ENCODE measurements at places on chromosomes 3 and 15. TPM values are rescaled to one million over a fixed set of nuclear protein-coding genes. Genes with fewer than 3 reads are reported as not detected.

DNA sequence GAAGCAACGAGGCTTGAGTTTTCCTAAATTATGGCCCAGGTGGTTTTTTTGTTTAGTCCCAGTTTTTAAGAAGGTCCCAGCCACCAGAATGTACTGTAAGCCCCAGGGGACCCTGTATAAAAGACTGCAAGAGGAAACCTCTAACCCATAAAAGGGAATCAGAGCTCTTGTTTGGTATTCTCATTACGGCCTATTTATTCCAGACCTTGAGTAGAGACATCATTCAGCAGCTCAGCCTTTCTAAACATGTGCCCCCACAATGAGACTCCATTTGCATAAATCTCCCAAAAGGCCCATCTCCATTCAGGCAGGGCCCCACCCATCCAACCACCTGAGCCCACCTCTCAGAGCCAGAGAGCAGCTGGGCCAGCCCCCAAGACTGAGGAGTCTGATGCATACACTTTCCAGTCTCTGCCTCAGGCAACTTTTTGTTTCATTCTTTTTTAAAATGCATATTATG, 25.7 kb downstream of the ZDHHC3 start:
- DNase-seq = no peak

DAPK2 gene
- 9.0 TPM for total RNA-seq

GRCh38 chr3:120472121-120472844, 21.5 kb upstream of the FSTL1 start:
- DNase-seq = no peak

- no peak for DNase-seq
Measured at GRCh38 chr3:174342941-174343501, 516.1 kb upstream of the NAALADL2 start.

- DNase-seq = no peak
Measured at GRCh38 chr15:40739047-40739446, 16.0 kb downstream of the RMDN3 start.

CCNB2 gene
- total RNA-seq = 0.49 TPM

CCDC39 gene
- not detected for total RNA-seq

DNA sequence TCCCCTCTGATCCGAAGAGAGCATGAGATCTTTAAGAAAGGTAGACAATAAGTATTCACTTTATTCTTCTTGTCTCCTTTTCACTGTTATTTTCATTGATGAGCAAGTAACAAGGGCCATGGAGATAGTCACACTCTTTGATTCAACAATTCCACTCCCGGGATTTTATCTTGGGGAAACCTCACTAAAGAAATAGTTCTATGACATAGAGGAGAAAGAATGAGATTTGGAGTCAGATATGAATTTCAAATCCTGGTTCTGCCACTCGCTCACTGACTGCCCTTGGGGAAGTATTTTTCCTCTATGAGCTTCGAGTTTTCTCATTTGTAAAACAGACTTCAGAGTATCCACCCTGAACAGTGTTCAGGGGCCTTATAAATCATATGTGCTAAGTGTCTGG, 514.6 kb downstream of the NLGN1 start:
- DNase-seq = no peak

Data from ureter (tissue), 1 donor.